ENCODE measurements at places on chromosomes 3 and 15.

GRCh38 chr3:37050282-37050681 is 57.0 kb downstream of the MLH1 start:
- no peak for DNase-seq

GRCh38 chr3:126370055-126370454 is 12.8 kb upstream of the KLF15 start:
- no peak for DNase-seq

GRCh38 chr3:148211725-148212124 is 486.0 kb upstream of the AGTR1 start:
- no peak for DNase-seq

DNA sequence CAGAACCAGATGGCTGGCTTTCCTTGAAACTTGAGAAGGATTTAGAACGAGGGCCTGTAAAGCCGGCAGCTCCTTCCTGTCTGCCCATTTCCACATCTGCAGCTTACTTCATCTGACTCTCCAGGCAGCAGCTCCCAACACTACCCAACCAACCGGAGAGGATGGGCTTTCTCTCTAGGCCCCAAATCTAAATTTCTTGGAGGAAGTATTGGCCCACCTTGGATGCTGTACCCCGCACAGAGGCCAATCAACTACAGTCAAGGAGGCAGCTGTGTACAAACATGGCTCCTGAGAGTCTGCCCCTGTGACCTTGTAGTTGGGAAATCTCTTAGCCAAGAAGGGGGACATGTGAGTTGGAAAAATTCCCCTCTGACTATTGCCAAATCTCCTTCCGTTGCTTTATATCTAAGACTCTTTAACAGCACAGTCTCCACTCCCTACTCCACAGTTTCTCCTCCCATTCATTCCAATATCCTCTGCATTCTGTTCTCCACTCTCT is 8.0 kb upstream of the ACAP2 start:
- DNase-seq, result no peak

- DNase-seq, result no peak
These were observed 4.3 kb downstream of the TNIK start for GRCh38 chr3:171455603-171456550.

- no peak for DNase-seq
These were observed 168.2 kb upstream of the KCNMB2 start for GRCh38 chr3:178367817-178368617.
